ENCODE measurements at places on chromosomes 13 and 19.

- DNase-seq = no peak
Measured at GRCh38 chr13:104779311-104779993, 1713.2 kb upstream of the SLC10A2 start.

DNA sequence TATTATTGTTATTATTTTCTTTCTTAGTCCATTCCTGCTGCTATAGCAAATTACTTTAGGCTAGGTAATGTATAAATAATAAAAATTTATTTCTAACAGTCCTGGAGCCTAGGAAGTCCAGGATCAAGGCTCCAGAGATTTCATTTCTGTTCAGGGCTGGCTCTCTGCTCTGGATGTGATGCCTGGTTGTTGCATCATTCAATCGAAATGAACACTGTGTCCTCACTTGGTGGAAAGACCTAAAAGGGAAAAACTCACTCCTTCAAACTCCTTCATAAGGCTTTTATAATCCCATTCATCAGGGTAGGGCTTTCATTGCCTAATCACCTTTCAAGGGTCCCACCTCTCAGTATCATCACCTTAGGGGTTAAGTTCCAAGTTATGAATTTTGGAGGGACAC lies 395.0 kb downstream of the EFNB2 start:
- no peak for DNase-seq

DNA sequence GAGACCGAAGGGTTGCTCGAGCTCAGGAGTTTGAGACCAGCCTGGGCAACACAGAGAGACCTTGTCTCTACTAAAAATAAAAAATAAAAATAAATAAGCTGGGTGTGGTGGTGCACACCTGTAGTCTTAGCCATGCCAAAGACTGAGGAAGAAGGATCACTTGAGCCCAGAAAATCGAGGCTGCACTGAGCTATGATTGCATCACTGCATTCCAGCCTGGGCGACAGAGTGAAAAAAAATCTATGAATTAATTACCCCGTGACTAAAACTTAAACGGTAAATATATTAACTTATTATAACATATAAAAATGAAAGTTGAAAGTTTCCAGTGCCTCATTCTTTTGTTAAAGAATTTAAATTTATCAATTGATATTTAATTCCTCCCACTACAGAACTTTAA lies 273.7 kb downstream of the KLF12 start:
- no peak for DNase-seq

DNA sequence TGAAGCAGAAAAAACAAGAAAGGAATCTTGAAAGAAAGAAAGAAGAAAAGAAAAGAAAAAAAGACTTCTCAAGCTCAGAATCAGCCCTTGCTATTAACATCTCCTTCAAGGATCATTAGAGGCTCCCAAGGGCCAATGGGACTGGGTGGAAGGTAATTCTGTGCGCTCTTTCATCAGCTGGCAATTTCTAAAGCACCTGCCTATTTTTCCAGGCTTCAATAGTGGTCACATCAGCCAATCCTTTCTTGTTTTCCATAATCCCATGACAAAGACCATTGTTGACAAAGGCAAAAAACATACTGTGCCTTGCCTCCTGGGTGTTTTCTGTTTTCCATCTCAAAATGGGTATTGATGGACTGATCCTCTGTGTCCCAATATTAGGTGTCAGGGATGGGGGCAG lies 88.2 kb upstream of the TSC22D1 start:
- no peak for DNase-seq

- DNase-seq = no peak
Measured at GRCh38 chr19:18523841-18524240, 2.0 kb upstream of the ELL start.

DNA sequence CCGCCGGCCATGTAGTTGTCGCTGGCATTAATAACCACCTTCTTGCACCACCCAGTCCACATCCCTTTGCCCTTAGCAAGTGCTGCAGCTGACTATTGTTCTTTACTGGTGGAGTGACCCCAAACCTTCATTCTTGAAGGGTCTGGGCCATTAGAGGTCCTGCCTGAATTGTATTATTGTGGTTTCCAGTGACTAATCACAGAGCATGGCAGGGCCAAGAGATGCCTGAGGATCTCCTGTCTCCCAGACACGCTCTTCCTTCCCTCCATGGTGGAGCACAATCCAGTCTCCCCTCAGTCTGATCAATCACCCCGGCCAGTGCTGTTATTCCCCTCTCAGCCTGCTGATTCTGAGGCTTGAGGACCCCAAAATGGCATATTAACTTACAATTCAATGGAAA lies 39.0 kb downstream of the C1QTNF9 start:
- no peak for DNase-seq

- DNase-seq = no peak
Measured at GRCh38 chr13:96720446-96720845, 273.8 kb downstream of the OXGR1 start.

- peak; percentile 28 for DNase-seq
Measured at GRCh38 chr13:35157143-35157755, 215.2 kb downstream of the NBEA start.

GRCh38 chr13:92355213-92355612 lies 871.4 kb upstream of the GPC6 start:
- no peak for DNase-seq

DNA sequence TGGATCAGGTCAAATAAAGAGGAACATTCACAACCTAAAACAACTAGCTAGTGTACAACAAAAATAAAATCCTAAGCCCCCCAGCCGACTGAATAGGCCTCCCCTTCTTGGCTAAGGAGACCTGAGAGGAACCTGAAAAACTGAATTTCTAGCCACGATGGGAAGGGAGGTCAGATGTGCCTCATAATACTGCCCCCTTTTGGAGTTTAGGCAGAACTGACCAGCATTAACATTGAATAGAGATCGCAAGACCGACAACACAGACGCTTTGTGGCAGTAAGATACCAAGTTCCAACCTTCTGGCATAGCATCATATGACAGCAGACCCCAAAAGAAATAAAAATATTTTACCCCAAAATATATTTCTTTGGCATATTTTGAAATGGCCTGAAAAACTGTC lies 15.9 kb downstream of the CBY2 start:
- peak; percentile 35 for DNase-seq

DNA sequence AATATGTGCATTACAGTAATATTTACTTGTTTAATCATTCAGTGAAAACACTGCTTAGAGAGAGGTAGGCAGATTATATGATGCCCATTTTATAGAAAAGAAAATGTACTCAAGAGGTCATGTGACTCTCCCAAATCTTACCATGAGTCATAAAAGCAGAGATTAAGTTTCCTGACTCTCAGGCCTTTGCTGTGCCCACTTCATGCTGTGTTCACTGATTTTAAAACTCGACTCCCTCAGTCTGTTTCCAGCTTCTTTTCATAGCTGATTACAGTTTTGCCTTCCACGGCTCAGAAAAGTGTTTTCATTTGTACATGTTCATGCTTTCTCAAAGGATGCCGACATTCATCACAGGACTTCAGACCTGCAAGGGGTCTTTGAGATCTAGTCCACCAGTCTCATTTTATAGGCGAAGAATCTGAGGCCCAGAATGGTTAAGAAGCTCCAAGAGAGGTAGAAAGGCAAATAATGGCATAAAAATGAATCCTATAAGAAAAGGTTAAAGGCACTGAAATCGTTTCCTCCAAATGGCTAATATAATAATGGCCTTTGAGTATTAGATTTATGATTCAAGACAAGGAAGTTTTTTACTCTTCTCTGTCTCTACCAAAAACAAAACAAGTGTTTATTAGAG lies 9.0 kb upstream of the IPO5 start:
- no peak for DNase-seq

DNA sequence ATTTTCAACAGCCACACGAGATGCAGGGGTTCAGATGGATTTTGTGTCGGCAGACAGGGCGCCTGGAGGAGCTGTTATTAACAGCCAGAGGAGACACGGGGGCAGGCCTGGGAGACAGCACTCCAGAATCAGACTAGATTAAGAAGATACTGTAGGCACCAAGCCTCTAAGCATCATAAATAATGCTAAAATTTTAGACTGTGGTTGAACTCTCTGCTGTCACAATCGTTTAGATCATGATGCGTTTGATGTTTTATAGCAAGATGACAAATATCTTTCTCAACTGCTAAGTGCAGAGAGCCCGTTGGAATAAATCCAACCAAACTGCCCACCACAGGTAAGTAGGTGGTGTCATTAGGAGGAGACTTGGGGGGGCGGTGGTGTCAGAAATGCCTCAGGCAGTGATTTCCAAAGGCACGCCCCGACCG lies 63.9 kb downstream of the CEBPG start:
- no peak for DNase-seq

- DNase-seq = no peak
Measured at GRCh38 chr13:48594096-48594815, 59.5 kb upstream of the CYSLTR2 start.

- DNase-seq = no peak
Measured at GRCh38 chr13:52899206-52899605, 50.8 kb upstream of the PCDH8 start.

Data from MM.1S (cell line).